ENCODE measurements at places on chromosomes 2 and 18.

DNA sequence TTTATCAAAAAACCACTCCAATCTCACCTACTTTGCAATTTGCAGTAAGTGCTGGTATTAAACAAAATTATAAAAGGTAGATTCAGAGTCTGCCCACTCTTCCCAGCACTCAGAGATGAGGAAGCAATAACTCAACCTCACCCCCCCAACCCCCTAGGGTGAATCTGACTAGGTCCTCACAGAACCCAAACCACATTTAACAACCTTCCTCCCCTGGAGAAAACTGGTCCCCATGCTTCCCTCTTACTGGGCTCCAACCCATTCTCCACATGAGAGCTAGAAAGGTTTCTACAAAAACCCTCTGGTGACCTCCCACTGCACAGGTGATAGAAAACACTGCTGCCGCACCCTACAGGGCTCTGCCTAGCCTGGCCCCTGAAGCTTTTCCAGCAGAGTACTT is 40.5 kb upstream of the BMP10 start:
- DNase-seq: no peak

DNA sequence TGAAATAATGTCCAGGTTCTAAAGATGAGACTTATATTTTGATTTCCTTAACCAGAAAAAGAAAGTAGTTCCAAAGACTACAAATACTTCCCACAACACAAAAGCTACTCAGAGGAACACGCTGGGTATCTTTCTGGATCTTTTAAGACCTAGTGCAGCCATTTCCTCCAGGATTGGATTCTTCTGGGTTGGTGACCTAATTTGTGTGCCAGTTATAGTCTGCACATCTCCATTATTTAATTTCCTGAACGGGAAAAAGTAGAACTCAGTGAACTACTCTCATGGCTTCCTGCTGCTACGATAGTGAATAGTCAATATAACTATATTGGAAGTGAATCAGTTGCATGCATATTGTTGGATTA is 1.5 kb downstream of the TMEM87B start:
- no peak for DNase-seq

GRCh38 chr2:30305235-30305634 is 73.9 kb downstream of the LBH start:
- DNase-seq: no peak

GRCh38 chr2:39584283-39584965 is 81.3 kb upstream of the TMEM178A start:
- no peak for DNase-seq

GRCh38 chr2:10901160-10901939 is 10.4 kb upstream of the KCNF1 start:
- no peak for DNase-seq
